ENCODE measurements at places on chromosomes 16 and 17. TPM values are rescaled to one million over a fixed set of nuclear protein-coding genes. Genes with fewer than 3 reads are reported as not detected.
A peak's percentile ranks its signal among the peaks of the same experiment; 100 is the strongest.

ENPP7 gene
- not detected for total RNA-seq

EPX gene
- total RNA-seq: not detected

ENO3 gene
- 22.4 TPM for total RNA-seq

DLX3 gene
- total RNA-seq: 5.2 TPM

PLXDC1 gene
- 17.0 TPM for total RNA-seq

VAT1L gene
- total RNA-seq: 6.8 TPM

HOXB9 gene
- total RNA-seq: 34.4 TPM

DNA sequence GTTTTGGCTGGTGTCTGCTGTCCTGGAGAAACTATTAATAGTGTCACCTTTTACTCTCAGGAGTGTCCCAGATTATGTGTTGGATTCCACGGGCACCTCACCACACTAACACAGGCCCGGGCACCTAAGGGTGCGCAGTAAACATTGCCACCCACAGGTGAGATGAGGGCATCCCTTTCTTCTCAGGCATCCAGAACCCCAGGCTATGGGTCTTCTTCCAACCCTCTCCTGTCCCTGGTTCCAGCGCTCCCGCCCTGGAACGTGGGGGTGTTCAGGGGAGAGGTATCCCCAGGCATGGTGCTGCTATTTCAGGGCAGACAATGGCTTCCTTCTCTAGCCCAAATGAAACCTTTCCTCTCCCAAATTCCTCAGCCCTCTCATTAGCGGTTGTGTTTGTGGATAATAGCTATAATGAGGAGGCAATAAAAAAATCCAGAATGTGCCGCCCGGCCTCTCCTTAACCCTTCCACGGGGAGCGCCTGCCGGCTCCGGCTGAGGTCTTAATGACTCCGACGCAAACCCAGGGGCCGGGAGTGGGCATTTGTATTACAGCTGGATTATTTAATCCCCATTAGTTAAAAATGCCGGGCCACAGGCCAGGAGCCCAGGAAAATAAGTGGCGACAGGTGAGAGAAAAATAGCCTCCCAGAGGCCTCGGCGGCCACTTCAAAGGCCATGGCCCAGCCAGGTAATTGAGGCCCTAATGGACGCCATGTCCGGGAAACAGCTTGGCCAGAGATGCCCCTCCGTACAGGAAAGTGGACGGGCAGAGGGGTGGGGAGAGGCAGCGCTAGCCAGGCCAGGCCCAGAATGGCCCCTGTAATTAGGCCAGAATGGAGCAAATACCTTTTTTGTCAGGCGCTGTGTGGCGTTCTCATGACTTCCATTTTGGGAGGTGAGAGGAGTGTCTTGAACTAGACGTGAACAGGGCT is 102.8 kb downstream of the IRX5 start:
- peaks cover 13% of the 10 kb centered on the region for H3K4me1 ChIP-seq
- no peak overlapping the region for H3K4me3 ChIP-seq
- H3K27ac ChIP-seq: no peak overlapping the region

DNA sequence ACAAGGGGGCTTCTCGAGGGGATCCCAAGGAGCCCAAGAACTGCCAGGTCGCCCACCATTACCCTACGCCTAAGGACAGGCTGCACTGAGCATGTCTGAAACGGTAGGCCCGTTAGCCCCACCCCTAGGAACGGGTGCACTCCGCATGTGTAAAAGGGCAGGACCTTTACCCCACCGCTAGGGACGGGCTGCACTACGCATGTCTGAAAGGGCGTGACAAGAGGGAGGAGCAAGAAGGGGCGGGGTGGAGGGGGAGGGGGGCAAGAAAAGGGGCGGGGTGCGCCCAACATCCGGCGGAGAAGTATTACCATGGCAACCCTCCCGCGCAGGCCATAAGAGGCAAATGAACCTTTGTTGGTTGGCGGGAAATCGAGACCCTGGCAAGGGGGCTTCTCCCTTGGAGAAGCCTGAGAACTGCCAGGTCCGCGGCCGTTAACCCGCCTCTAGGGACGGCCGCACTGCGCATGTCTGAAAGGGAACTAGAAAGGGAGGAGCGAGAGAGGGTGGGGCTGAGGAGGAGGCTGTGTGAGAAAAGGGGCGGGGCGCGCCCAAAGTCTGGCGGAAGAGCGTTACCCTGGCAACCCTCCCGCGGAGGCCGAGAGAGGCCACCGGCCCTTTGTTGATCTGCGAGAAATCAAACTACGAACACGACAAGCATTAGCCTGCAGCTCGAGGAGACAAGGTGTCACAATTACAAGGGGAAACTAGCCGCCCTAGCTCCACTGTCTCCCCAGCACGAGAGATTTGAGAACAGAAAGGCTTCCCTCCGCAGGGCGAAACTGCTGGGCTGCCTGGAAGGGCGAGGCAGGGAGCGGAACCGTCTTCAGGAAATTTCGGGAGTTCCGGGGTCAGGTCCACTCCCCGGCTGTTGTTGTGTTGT is 2046.8 kb downstream of the TP53TG3F start:
- H3K4me3 ChIP-seq: no peak overlapping the region
- H3K36me3 ChIP-seq: no peaks in the 10 kb centered on the region
- no peak for DNase-seq
- no peak overlapping the region for H3K27ac ChIP-seq
- no peaks in the 10 kb centered on the region for H3K27me3 ChIP-seq

DNA sequence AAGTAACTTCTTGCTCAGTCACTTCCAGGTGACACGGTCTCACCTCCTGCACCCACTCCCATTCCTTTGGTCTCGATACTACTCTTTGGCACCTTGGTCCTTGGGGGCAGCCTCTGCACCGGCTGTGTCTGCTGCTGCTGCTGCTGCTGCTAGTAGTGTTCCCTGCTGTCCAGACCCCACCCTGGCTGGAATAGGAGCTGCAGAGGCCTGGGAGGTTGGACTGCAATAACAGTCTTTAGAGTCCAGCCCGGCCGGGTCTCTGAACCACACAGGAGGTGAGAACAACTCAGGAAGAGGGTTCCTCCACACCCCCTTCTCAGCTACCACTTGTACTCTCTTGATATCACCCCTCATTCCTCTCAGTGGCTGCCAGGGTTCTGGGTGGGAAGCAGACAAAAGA is 231.1 kb upstream of the NLRP1 start:
- H3K4me3 ChIP-seq: no peak overlapping the region
- no peak overlapping the region for H3K27ac ChIP-seq

- no peaks in the 10 kb centered on the region for H3K4me1 ChIP-seq
- DNase-seq: no peak
- no peak overlapping the region for H3K27ac ChIP-seq
- H3K36me3 ChIP-seq: no peaks in the 10 kb centered on the region
Measured at GRCh38 chr16:51624080-51624775, 473.2 kb upstream of the SALL1 start.

DNA sequence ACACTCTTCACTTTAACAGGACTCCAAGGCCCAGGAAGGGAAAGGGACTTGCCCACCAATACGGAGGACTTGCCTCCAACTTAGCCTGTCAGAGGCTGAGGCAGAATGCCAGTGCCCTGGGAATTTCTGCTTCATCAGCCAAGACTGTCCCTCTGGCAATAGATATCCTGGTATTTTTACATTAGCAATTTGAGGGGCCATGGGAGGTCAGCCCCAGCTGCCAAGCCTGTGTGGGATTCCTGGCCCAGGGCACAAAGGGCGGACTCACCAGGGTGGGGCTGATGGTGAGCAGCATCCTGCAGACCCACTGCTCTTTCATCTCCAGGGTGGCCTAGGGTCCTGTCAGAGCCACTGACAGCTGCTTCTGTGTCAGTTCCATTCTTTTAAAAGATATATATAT is 78.3 kb upstream of the CIBAR2 start:
- DNase-seq: no peak
- no peak overlapping the region for H3K27ac ChIP-seq
- H3K4me1 ChIP-seq: peaks cover 49% of the 10 kb centered on the region

DNA sequence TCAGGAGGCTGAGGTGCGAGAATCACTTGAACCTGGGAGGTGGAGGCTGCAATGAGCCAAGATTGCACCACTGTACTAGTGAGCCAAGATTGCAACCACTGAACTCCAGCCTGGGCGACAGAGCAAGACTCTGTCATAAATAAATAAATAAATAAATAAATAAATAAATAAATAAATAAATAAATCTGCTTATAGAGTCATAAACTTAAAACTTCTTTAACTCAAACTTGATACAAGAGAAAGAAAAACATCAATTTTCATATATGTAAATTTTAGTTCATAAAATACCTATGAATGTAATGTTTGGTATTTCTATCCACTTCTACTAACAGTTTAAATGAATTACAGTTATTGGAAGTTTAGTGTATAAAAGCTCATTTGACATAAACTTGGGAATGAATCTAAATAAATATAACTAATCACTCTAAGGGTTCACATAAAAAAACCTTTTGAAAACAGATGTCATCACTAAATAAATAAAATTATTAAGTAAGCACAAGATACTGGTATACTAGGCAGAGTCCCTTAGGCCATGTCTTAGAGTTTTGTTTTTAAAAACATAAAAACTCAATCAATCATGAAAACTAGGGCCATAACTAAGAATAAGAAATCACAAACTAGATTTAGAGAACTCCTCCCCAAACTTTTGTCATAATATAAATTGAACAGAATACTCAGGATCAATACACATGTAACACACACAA is 54.1 kb downstream of the SMURF2 start:
- DNase-seq: no peak
- peaks cover 2% of the 10 kb centered on the region for H3K36me3 ChIP-seq
- H3K27ac ChIP-seq: no peak overlapping the region
- no peak overlapping the region for H3K4me3 ChIP-seq

GRCh38 chr17:21524211-21524591 is 148.0 kb downstream of the KCNJ12 start:
- H3K27me3 ChIP-seq: peaks cover 1% of the 10 kb centered on the region
- H3K4me3 ChIP-seq: no peak overlapping the region
- H3K36me3 ChIP-seq: no peaks in the 10 kb centered on the region
- H3K27ac ChIP-seq: no peak overlapping the region
- DNase-seq: no peak
- H3K4me1 ChIP-seq: peaks cover 8% of the 10 kb centered on the region

DNA sequence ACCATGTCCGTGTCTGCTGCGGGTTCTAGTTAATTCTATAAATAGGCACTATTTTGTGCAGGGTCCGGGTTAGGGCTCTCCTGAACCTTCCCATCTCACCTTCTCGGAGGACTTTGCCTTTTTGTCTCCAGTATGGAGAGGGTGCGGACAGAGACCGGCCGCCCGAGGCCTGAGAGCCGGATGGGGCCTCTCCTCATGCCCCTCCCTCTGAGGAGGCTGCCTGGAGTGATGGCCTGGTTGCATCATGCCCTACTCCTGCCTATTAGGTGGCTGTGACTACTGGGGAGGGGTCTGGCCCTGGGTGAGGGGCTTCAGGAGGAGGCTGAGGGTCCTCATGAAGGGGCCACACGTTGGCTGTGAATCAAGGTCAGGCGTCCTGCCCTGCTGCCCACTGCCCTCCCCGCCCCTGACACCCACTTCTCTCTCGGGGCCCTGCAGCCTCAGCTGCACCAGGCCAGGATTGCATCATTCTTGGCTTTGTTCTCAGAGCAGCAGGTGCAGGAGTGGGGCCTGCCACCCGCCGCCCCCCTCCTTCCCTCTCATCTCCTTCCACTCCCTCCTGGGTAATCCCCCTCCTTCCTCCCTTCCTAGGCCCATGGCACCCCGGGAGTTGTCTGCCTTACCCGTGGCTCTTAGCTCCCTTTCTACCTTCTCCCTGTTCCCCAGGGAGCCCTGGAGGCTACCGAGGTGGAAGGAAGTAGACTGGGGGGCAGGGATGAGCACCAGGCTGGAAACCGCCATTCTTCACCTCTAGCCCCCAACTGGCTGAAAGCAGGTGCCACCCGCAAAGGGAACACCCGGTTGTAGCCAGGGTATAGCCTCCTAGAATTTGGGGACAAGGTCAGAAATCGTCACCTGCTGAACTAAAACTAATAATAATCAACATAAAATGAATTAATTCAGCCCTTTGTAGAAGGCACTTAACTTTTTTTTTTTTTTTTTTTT is 12.7 kb upstream of the ARHGAP23 start:
- H3K27ac ChIP-seq: peak overlapping the region; percentile 53
- peaks cover 29% of the 10 kb centered on the region for H3K27me3 ChIP-seq
- H3K4me3 ChIP-seq: peak overlapping the region; percentile 42
- no peak for DNase-seq
- H3K4me1 ChIP-seq: peaks cover 24% of the 10 kb centered on the region

- H3K4me3 ChIP-seq: no peak overlapping the region
- no peaks in the 10 kb centered on the region for H3K36me3 ChIP-seq
- no peak overlapping the region for H3K27ac ChIP-seq
- H3K4me1 ChIP-seq: no peaks in the 10 kb centered on the region
- H3K27me3 ChIP-seq: peaks cover 34% of the 10 kb centered on the region
Measured at GRCh38 chr16:10888320-10888937, 11.4 kb downstream of the CIITA start.

DNA sequence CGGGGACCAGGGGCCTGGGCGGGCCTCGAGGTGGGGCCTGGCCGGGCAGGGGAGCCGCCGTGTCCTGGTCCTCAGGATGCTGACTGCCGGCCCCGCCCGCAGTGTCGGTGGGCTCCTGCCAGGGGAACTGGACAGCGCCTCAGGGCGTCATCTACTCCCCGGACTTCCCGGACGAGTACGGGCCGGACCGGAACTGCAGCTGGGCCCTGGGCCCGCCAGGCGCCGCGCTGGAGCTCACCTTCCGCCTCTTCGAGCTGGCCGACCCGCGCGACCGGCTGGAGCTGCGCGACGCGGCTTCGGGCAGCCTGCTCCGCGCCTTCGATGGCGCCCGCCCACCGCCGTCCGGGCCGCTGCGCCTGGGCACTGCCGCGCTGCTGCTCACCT is 2.3 kb upstream of the PAQR4 start:
- H3K4me3 ChIP-seq: no peak overlapping the region
- H3K36me3 ChIP-seq: no peaks in the 10 kb centered on the region
- no peak for DNase-seq
- no peak overlapping the region for H3K27ac ChIP-seq
- peaks cover 15% of the 10 kb centered on the region for H3K4me1 ChIP-seq

DNA sequence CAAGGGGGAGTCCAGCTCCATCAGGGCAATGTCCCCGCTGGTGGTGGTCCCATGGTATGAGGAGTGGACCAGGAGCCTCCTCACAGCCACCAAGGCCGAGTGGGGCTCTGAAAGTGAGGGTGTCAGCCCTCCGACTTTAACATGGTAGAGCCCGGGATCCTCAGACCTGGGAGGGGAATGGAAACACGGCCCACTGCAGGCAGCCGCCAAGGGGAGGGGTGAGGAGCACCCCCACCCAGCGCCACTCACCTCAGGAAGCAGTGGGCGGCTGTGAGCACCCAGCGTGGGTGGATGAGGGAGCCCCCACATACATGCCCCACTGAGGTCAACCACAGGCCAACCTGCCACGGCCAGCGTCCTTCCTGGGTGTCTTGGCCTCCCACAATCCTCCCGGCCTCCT is 10.8 kb downstream of the ZG16B start:
- H3K4me3 ChIP-seq: no peak overlapping the region
- no peak for DNase-seq
- H3K27me3 ChIP-seq: peaks cover 12% of the 10 kb centered on the region
- H3K36me3 ChIP-seq: no peaks in the 10 kb centered on the region
- H3K4me1 ChIP-seq: peaks cover 6% of the 10 kb centered on the region
- H3K27ac ChIP-seq: no peak overlapping the region

GRCh38 chr17:79788989-79789942 is 7.6 kb downstream of the CBX8 start:
- peak overlapping the region; percentile 49 for H3K4me3 ChIP-seq
- H3K36me3 ChIP-seq: peaks cover 5% of the 10 kb centered on the region
- no peak for DNase-seq
- H3K27me3 ChIP-seq: peaks cover 61% of the 10 kb centered on the region
- peaks cover 27% of the 10 kb centered on the region for H3K4me1 ChIP-seq
- H3K27ac ChIP-seq: no peak overlapping the region
